WTC11 (cell line): ENCODE measurements at places on chromosomes 6 and 20. TPM values are rescaled to one million over a fixed set of nuclear protein-coding genes. Genes with fewer than 3 reads are reported as not detected.

GRCh38 chr6:146277142-146277541, 248.3 kb downstream of the GRM1 start:
- no peak overlapping the region for H3K27ac ChIP-seq
- H3K36me3 ChIP-seq, result no peaks in the 10 kb centered on the region
- no peak overlapping the region for H3K4me3 ChIP-seq
- no peaks in the 10 kb centered on the region for H3K27me3 ChIP-seq

The OR12D3 gene
- not detected in 3 replicates for total RNA-seq

DNA sequence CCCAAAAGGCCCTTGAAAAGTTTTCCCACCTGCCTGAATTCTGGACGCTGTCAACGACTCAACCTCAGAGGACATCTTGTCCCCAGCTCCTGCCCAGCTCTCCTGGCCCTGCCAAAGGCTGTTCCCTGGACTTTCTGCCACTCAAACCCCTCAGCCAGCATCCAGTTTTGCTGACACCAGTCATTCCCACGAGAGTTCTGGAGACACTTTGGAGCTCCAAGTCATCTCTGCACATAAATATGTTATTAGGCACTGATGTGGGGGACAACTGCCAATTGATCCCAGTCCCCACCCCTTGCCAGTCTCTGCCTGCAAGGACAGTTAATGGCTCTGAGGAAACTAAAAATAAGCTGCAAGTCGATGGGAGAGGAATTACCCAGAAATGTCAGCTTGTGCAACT, 38.9 kb upstream of the KCNB1 start:
- H3K4me3 ChIP-seq, result no peak overlapping the region
- H3K27ac ChIP-seq, result no peak overlapping the region
- peaks cover 35% of the 10 kb centered on the region for H3K36me3 ChIP-seq
- H3K27me3 ChIP-seq, result no peaks in the 10 kb centered on the region
- peaks cover 10% of the 10 kb centered on the region for H3K4me1 ChIP-seq

- no peaks in the 10 kb centered on the region for H3K36me3 ChIP-seq
- no peaks in the 10 kb centered on the region for H3K27me3 ChIP-seq
- no peaks in the 10 kb centered on the region for H3K4me1 ChIP-seq
- H3K27ac ChIP-seq, result no peak overlapping the region
Measured at GRCh38 chr20:52493171-52493721, 301.7 kb upstream of the ZFP64 start.

DNA sequence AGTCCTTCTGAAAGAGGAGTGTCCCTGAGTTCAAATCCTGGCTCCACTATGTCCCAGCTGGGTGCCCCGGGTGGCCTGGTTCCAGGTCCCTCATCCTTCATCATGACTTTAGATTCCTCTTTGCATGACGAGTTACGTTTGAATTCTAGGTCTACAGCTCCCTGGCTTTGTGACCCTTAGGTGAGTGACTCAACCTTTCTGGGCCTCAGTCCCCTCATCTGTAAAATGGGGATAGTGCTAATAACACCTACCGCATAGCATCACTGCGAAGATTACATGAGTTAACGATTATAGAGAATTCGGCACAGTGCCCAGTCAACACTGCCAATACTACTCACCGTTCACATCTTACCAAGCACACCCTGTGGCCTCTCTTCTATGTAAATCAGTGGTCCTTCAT, 39.4 kb downstream of the RSPO4 start:
- no peaks in the 10 kb centered on the region for H3K27me3 ChIP-seq
- H3K4me1 ChIP-seq, result no peaks in the 10 kb centered on the region
- no peaks in the 10 kb centered on the region; the same call in 1 of the 2 replicates for H3K36me3 ChIP-seq
- H3K27ac ChIP-seq, result no peak overlapping the region
